ENCODE measurements at places on chromosomes 4 and X. TPM values are rescaled to one million over a fixed set of nuclear protein-coding genes. Genes with fewer than 3 reads are reported as not detected.

DNA sequence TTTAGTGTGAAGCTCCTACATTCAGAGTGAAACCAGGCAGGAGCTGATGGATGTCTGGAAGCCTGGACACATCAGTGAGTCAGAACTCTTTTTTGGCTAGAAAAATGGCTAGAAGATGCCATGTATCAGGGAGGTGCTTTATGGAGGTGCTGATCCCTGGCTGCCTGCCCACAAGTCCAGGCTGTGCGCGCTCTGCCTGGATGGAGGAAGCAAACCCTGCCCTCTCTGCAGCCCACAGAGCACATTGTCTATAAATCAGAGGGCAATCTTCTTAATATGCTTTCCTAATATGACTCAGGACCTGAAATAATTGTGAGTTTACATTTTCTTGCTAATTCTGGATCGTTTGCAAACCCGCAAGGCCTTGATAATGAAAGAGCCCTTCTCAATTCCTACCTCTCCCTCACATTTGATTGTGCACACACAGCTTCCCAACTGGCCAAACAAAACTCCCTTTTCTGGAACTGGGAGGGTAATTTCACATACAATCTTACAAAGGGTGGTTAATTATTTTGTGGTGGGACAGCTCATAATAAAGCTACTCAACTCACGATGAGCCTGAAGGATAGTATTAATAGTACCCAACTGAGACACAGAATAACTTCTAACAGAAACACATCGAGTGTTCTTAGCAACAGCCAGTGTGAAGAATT, 11.7 kb downstream of the MFAP3L start:
- no peak overlapping the region for H3K27ac ChIP-seq
- no peaks in the 10 kb centered on the region for H3K27me3 ChIP-seq
- no peak overlapping the region for H3K4me3 ChIP-seq
- H3K36me3 ChIP-seq: no peaks in the 10 kb centered on the region

DNA sequence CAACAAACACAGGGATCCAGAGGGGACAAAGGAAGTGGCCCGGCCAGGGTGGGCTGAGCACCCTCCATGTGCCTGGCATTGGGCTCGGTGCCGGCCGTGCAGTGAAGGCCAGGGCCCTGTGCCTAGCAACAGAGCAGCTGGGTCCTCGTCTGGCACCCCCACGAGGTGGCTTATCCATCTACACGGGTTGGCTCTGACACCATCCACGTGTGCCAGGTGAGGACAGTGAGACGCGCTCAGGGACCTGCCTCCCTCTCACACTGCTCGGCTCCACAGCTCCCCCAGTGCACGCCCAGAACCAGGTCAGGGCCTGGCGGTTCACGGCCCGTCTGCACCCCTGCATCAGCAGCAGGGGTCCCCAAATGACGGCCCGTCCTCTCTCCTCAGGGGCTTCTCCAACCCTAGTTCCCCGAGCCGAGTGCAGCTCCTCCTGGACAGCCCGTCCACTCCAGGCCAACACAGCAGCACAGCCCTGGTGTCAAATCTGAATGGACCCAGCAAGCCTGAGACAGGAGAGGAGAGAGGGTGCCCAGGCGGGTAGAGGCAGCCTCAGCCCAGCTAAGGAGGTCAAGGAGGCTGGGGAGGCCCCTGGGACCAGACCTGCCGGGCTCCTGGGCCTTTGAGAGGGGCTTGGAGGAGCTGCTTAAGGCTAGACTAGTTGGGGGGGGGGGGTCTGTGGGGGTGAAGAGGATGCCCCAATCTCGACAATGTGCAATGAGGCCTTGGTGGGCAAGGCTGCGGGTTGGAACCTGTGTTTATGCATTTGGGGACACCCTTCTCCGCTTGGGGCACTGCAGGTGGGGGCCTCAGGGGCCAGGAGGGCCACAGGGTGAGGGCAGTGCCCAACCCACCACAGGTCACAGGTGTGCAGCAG, 113.6 kb downstream of the FAM53A start:
- no peak overlapping the region for H3K4me3 ChIP-seq
- H3K27me3 ChIP-seq: no peaks in the 10 kb centered on the region
- no peaks in the 10 kb centered on the region for H3K36me3 ChIP-seq
- no peak overlapping the region for H3K27ac ChIP-seq
- no peak for DNase-seq

DNA sequence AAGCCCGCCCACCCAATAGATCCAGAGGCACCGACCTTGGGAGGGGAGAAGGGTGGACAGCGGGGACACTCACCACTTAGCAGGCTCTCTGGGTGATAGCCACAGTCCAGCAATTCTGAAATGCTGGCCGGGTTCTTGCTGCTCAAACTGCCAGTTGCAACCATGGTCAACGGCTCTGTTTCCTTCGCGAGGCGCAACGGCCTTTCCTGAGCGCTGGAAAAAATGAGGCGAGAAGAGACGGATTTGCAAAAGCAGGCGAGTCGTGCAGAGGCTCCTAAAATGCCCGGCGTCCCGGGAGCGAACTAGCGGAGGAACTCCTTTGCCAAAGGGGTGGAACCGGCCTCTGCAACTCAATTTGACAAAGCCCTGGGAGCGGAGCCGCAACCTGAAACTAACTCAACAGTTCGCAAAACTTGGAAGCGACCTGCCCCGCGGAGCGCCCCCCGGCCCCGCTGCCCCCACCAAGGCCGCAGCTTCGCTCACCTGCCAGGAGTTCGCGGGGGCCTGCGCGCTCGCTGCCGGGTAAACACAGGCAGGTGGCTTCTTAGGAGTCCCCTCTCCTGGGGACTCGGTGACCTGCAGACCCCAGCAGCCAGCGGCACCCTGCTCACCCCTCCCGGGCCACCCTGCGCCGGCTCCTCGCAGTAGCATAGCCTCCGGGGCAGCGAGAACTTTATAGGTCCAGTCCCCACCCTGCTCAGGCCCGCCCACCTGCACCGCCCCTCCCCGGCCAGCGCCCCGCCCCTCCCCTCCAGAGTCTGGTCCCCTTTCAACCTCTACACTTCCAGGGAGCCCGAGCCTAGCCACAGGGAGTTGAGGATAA, at the start of gene DDIT4L:
Gene DDIT4L, minus strand, starts transcription at position 649 of the 823 bp plus-strand sequence. Its CDS starts 485 bp downstream, at position 164.
- H3K27me3 ChIP-seq: no peaks in the 10 kb centered on the region
- peak; percentile 69 for DNase-seq
- peak within 1 kb of the TSS; percentile 70 for H3K4me3 ChIP-seq

GRCh38 chr4:17561195-17561909, 15.6 kb upstream of the LAP3 start:
- H3K27ac ChIP-seq: no peak overlapping the region
- no peak for DNase-seq
- H3K27me3 ChIP-seq: no peaks in the 10 kb centered on the region
- H3K4me3 ChIP-seq: no peak overlapping the region
- no peaks in the 10 kb centered on the region for H3K36me3 ChIP-seq

- no peaks in the 10 kb centered on the region for H3K27me3 ChIP-seq
- no peak overlapping the region for H3K27ac ChIP-seq
- H3K36me3 ChIP-seq: peaks cover 5% of the 10 kb centered on the region
- no peak for DNase-seq
Observed at GRCh38 chr4:153582954-153583702, 101.0 kb upstream of the TLR2 start.

DNA sequence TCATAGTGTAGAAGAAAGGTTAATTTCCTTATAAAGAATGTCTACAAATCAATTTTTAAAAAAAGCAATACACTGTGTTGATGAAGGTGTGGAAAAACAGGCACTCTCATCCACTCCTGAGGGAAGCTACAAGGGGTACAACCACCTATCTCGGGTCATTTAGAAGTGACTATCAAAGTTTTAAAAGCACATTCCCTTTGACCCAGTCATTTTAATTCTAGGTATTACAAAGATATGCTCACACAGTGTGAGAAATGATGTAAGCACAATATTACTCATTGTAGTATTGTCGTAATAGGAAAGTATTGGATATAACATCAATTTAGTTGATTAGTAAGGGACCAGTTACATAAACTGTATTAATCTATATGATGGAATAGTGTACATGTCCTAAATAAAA, 7.4 kb upstream of the HCCS start:
- DNase-seq: no peak
- H3K4me3 ChIP-seq: no peak overlapping the region
- H3K27me3 ChIP-seq: no peaks in the 10 kb centered on the region
- H3K36me3 ChIP-seq: no peaks in the 10 kb centered on the region

- H3K4me1 ChIP-seq: peaks cover 5% of the 10 kb centered on the region
- no peaks in the 10 kb centered on the region for H3K36me3 ChIP-seq
- DNase-seq: no peak
- H3K4me3 ChIP-seq: no peak overlapping the region
Observed at GRCh38 chr4:53234111-53234510, 131.8 kb downstream of the SCFD2 start.

- H3K27me3 ChIP-seq: no peaks in the 10 kb centered on the region
- H3K27ac ChIP-seq: no peak overlapping the region
- no peak for DNase-seq
Observed at GRCh38 chr4:181437895-181438294, 805.3 kb upstream of the TENM3 start.

Gene POLA1
- total RNA-seq: 7.2 TPM

GRCh38 chr4:91448668-91449330, 855.0 kb upstream of the GRID2 start:
- no peaks in the 10 kb centered on the region for H3K36me3 ChIP-seq
- no peak for DNase-seq
- H3K27me3 ChIP-seq: no peaks in the 10 kb centered on the region
- H3K27ac ChIP-seq: no peak overlapping the region
- no peaks in the 10 kb centered on the region for H3K4me1 ChIP-seq
- H3K4me3 ChIP-seq: no peak overlapping the region

Gene MAGEA1
- total RNA-seq: not detected

Gene DCAF4L1
- total RNA-seq: not detected

Gene FOXP3
- not detected for total RNA-seq

DNA sequence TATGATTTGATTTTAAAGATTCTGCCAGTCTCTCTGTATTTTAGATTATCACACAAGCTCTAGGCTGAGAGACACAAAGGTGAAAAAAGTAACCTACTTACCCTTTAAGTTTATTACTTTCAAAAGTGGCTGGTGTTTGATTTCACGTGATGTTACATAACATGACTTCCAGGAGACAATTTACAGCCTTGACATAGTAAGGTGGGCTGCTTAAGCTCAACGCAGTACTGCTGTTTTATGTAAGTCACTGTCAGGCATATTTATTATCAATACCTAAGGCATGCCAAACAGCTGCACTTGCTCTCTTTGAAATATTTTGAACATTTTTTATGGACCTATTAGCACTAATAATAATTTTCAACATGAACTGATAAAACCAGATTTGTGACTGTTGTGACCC, 451.5 kb upstream of the FAM241A start:
- no peaks in the 10 kb centered on the region for H3K27me3 ChIP-seq
- H3K36me3 ChIP-seq: no peaks in the 10 kb centered on the region
- no peak for DNase-seq
- no peak overlapping the region for H3K27ac ChIP-seq

- H3K4me1 ChIP-seq: no peaks in the 10 kb centered on the region
- no peak overlapping the region for H3K27ac ChIP-seq
- H3K36me3 ChIP-seq: no peaks in the 10 kb centered on the region
- no peak overlapping the region for H3K4me3 ChIP-seq
- no peak for DNase-seq
Observed at GRCh38 chr4:154573190-154573870, 10.5 kb downstream of the FGB start.

- H3K4me1 ChIP-seq: no peaks in the 10 kb centered on the region
- no peaks in the 10 kb centered on the region for H3K36me3 ChIP-seq
- H3K4me3 ChIP-seq: no peak overlapping the region
- no peak for DNase-seq
Observed at GRCh38 chr4:2803624-2804448, 11.0 kb downstream of the SH3BP2 start.

DNA sequence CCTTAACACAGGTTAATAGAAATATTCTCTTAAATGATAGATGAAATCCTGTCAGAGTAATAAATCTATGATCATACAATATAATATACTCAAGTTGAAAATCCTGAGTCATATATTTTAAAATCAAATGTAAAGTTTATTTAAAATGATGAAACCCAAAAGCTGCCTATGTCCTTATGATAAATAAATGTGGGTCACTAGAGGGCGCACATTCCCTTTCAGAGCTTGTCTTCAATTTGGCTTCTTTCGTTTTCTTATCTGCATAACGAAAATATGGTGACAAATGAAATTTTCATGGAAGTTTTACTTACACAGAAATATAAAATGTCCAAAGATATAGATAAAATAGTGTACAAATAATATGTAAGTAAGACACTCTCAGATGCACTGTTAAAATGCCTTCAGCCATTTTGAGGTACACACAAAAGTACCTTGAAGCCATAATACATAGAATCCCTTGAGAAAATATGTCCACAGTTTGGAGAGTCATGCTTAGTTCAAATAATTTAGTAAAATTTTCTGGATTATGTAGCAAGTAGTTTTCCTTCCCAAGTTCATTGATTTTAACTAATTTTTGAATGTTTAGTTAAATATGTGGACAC, 680.4 kb downstream of the DMD start:
- H3K4me3 ChIP-seq: no peak overlapping the region
- DNase-seq: no peak
- H3K36me3 ChIP-seq: no peaks in the 10 kb centered on the region
- H3K27me3 ChIP-seq: no peaks in the 10 kb centered on the region
- H3K4me1 ChIP-seq: no peaks in the 10 kb centered on the region

- H3K4me3 ChIP-seq: peak within 1 kb of the TSS; percentile 45
- DNase-seq: no peak
- no peaks in the 10 kb centered on the region for H3K36me3 ChIP-seq
- H3K27me3 ChIP-seq: no peaks in the 10 kb centered on the region
Observed at GRCh38 chrX:19514791-19515614, at the start of gene MAP3K15. MAP3K15 (minus strand) TSS chrX:19515508; CDS start chrX:19515261, 247 bp downstream.

DNA sequence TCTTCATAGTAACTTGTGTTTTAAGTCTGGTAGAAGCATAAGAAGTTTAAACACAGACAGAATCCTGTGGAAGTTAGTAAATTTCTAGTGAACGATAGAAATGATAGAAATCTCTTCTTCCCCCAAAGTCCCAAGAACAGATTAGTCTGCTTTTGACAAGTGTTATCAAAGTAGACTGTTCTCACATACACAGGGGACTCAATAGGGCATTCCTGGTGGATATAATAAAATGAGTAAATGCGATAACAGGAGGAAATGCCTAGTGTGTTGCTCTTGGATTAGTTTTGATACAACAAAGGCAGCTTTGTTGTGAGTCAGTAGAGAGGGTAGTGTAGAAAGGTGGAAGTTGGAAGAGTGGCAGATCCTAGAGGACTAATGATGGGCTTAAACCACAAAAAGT, 43.5 kb downstream of the CLCN3 start:
- no peaks in the 10 kb centered on the region for H3K27me3 ChIP-seq
- H3K36me3 ChIP-seq: no peaks in the 10 kb centered on the region
- peak overlapping the region; percentile 90 for H3K27ac ChIP-seq

DNA sequence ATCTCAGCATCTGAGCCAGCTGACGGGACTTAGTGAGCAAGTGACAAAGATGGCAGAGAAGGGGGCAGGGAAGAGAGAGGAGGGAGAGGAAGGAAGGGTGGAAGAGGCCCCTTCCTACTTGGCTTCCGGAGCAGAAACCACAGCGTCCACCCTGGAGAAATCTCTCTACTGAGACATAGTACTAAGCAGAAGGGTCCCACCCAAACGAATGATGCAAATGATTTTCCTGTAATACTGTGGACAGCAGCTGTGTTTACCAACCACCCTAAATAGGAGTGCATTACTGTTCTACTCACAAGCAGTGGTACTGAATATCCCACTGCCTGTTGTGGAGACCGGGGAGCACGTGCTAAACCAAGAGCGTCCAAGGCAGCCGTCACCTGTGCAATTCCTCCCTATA, 29.4 kb downstream of the DTHD1 start:
- H3K4me3 ChIP-seq: no peak overlapping the region
- no peak overlapping the region for H3K27ac ChIP-seq
- no peaks in the 10 kb centered on the region for H3K4me1 ChIP-seq
- peak; percentile 60 for DNase-seq
- H3K27me3 ChIP-seq: no peaks in the 10 kb centered on the region
- no peaks in the 10 kb centered on the region for H3K36me3 ChIP-seq

Gene ARHGEF6
- 45.8 TPM for total RNA-seq

All from right atrium auricular region (tissue), 2 donors.